ENCODE measurements at places on chromosomes 11 and 22.

GRCh38 chr22:46678003-46678657 lies 57.9 kb downstream of the GRAMD4 start:
- no peak for DNase-seq

GRCh38 chr11:119236490-119236889 lies 30.4 kb downstream of the CBL start:
- DNase-seq, result no peak

DNA sequence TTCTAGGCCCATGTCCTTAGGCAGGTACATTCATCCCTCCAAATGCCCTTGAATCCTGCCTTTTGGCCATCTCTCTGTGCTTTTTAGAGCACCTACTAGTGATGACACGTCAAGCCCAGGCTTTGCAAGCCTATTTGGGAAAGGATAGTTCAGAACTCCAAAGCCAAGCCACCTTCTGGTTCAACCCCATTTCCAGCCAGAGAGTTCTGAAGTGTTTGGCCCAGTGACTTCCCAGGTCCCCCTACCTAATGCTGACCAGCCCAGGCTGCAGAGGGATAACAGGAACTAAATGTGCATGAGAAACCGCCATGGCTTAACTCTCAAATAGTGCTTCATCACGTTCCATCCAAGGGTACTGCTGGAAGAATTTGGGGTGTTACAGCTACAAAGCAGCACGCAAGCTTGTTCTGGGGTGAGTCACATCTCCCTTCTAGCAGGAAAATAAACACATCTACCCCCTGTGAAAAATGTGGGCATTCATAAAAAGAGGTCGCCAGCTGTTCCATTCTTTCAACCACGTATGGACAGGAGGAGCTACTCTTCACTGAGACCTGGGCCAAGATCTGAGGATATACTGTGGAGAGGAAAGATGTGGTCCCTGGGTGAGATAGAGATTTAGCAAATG lies 2.0 kb upstream of the FXYD6 start:
- DNase-seq, result no peak

DNA sequence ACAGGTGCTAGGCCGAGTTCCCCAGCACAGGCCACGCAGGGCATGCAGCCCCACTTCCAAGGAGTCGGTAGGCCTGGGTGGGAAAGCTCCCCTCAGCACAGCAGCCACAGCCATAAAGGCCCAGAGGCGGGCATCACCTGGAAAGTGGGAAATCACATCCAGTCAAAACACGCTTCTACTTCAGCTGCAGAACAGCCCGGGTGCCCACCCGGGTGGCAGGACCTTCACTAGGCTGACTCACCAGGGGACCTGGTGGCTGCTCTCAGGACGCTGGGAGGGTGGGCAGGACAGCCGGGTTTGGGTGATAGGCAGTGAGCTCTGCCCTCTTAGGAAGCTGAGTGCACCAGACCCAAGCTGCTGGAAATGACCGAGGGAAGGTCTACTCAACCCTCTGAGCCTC lies 7.3 kb downstream of the KIAA0930 start:
- no peak for DNase-seq

DNA sequence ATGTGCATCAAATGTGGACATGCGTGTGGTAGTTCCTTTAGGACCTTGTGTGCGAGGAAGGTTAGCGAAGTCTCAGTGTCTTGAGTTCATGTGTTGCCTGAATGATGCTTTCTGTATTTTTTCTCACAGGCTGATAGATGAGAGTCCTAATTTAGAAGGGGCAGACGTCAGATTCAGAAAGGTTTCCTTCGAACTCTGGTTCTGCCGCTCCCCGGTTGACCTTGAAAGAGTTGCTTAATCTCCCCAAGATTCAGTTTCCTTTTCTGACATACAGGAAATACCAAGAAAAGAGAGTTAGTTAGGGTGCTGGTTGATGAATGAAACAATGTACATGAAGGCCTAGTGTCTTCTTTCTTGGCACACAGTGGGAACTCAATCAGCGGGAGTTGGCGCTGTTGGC lies 35.9 kb upstream of the TTC12 start:
- DNase-seq, result no peak

DNA sequence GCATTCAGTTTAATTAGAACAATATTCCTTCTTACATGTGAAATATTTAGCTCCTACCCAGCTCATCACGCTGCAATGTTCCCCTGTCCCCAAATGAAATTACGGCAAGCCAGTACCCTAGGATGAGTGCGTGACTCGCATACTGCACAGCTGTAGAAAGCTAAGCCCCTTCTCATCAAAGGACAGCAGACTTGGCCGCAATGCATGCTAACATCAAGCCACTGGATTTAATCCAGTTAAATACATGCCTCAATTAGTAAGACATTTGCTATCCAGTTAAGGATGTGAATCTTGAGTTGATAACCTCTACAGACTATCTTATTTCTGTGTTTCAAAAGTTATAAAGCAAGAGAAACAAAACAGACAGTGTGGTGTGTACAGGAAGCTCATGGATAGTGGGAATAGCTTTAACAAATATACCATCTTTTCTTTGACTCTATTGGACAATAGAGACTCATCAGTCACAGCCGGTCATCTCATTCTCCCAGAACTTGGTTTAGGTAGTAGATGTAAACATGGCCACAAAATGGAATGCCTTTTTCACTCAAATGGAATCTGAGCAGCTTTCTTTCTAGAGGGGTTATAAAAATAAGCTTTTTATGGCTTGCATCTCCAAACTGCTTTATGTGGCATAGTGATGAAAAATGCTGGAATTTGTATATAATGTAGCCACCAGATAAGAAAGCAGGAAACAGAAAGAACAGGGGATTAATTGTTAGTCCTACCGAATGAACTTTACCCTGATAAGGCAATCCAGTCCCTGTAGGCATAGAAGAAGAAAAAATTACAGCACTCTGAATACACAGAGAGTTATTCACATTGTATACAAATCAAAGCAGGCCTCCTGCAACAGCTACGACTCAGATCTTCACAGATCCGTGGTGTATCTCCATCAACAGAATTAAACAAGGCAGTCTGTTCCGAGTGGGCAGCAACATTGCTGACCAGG lies 224.1 kb downstream of the CADM1 start:
- no peak for DNase-seq

DNA sequence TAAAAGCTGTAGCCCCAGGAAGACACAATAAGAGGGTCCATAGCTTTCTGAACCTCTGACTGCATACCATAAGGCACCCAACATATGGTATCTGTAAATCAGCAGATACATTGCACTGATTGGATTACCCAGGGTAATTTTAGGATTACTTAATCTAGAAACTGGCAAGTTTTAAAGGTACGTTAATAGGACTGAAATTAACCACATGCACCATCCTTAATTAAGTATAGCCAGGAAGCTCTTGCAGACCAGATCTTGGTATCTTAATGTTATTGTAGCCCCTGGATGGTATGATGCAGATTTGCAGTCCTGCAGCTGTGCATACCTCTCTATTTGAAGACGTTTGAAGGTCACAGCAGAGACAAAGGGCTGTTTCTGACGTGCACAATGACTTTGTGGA lies 72.8 kb downstream of the ARHGAP42 start:
- DNase-seq, result no peak

- DNase-seq, result no peak
Observed at GRCh38 chr11:125935618-125936199, 10.1 kb upstream of the VSIG10L2 start.

DNA sequence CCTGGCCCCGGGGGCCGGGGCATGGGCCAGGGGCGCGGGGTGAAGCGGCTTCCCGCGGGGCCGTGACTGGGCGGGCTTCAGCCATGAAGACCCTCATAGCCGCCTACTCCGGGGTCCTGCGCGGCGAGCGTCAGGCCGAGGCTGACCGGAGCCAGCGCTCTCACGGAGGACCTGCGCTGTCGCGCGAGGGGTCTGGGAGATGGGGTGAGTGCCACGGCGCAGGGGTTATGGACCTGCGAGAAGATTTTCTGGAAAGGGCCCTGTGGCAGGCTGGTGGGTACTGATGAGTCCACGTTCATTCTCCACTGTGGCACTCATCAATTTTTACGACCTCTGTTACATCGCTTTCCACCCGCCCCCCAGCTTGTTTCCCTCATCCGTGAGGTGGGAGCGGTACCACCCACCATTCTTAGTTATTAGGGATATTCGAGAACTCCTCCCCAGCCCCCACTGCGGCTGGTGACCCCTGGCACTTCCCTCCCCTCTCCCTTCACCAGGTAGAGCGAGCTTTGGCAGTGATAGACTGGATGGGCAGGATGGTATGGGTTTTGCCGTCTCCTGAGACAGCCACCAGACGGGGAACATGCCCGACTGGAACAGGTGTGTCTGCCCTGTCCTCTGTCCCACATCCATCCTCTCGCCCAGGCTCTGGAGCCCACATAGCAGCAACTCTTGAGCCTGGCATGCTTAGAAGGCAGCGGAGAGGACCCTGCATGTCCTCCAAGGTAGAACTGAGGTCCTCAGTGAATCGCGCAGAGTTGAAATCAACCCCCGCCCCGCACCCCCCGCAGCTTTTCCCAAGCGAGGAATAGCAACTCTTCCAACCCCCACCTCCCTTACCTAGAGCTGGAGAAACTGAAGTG lies 562 bp downstream of the DGAT2 start:
- DNase-seq, result no peak

GRCh38 chr11:109096266-109096665 lies 325.7 kb upstream of the C11orf87 start:
- DNase-seq, result no peak

DNA sequence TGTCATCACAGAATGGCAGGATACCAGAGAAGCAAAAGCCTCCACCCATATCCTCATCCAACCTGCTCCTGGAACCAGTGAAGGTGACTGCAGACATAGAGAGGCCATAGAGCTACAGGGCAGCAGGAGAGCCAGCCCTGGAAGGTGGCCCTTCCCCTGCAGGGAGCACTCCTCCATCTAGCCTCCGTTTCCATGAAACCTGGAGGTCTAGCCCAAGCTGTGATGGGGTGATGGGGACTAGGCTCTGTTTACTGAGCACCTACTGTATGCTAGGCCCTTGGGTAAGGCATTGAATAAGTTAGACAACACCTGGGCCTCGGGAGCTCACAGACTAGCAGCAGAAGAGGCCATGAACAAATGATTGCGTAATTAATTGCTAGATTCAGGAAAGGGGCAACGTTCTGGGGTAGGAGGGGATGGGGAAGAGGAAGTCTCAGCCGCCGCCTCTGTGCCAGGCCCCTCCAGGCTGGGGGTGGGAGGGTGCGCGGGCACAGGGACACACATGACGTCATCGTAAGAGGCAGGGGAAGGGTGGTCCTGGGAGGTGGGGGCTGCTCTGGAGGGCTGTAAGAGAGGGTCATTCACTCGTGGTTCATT lies 784 bp upstream of the SYNGR1 start:
- no peak for DNase-seq

DNA sequence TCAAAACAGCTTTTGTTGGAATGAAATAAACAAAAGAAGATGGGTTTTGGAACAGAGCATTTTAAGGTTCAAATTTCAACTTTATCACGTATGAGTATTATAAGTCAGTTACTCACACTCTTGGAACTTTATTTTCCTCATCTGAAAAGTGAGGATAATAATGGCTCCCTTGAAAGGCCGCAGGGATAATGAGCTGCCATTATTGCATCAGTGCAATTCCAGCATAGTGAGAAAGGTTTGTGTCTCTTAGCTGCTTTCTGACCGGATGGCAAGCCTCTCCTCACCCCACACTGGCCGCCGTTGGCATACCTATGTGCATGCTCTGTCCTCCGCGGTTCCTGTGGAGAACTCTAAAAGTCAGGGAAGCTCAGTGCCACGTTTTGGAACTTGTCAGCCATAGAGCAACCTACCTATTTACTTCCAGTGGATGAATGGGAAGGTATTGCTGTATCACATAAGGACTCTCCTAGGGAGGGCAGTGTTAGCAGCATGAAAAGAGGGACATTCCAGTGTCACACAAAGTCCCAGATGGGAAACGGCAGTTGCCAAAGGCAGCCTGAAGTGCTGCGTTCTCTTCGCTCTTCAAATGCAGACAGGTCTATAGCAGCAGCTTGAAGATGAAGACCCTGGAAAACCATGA lies 368.9 kb downstream of the NTM start:
- no peak for DNase-seq
